ENCODE measurements at places on chromosomes 3 and 15.
A peak's percentile ranks its signal among the peaks of the same experiment; 100 is the strongest.

- no peak for DNase-seq
These were observed 83.9 kb upstream of the MYO5C start for GRCh38 chr15:52379395-52380106.

GRCh38 chr3:51637941-51638471 lies 33.0 kb upstream of the TEX264 start:
- no peak for DNase-seq

- no peak for DNase-seq
These were observed 672.2 kb downstream of the DIPK2A start for GRCh38 chr3:144643771-144644198.

DNA sequence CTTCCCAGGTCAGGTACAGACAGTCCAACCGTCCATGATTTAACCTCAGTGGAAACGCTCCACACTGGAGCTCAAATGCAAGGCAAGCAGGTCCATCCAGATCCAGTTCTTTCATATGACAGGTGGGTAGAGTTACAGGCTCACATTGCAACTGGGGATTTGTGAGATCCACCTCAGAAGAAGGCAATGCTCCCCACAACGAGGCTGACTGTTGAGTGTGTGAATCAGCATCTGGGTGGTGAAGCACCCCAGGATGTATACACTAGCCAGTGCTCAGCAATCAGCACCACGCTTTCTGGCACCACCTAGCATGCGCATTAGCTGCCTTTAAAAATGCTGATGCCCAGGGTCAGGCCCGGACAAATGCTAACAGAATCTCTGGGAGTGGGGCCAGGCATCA lies 343.5 kb upstream of the ICE2 start:
- no peak for DNase-seq

GRCh38 chr3:114746502-114746901 lies 400.6 kb downstream of the ZBTB20 start:
- DNase-seq, result no peak

- no peak for DNase-seq
These were observed 208.8 kb downstream of the STAG1 start for GRCh38 chr3:136543385-136543784.

GRCh38 chr15:89812011-89812846 lies 2.4 kb downstream of the ANPEP start:
- no peak for DNase-seq

- no peak for DNase-seq
These were observed 15.5 kb upstream of the MRPS22 start for GRCh38 chr3:139328356-139328755.

DNA sequence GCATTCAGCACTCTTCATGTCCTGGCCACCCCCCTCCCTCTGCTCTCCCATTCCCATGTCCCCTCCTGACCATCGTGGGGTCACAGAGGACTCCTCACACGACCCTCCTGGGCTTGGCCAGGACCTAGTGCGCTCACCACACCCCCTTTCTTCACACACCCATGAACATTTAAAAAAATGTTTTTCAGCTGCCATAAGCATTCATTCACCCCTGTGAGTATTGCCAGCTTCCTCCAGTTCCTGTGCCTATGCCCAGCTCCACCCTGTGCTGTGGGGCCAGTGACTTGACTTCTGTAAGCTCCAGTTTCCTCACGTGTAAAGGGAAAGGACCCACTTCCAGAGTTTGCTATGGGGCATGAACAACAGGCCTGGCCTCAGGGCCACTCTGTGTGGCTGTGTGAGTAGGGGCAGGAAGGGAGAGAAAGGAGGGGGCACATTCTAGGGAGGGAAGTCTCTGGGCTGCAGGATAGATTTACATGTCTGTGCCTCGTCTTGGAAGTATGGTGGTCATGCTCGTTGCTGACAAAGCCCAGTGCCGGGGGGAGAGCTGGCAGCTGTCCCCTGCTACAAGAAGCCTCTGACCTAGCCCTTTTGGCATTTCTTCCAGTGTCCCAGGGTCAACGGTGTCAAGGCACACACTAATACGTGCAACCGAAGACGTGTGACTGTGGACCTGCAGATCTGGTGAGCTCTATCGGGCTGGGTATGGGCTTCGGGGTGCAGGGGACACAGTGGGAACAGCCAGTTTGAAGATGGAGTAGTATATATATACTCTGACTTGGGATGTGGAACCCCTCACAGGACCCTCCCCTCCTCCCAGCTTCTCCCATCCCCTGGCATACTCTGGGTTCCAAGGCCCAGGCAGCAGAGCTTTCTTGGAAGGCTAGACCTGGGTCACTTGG lies 22.8 kb downstream of the ESYT3 start:
- DNase-seq, result no peak

GRCh38 chr3:182509844-182510460 lies 283.4 kb upstream of the ATP11B start:
- DNase-seq, result no peak

GRCh38 chr3:113275929-113276750 lies 64.8 kb downstream of the BOC start:
- peak; percentile 60 for DNase-seq

- DNase-seq, result no peak
These were observed 37.1 kb upstream of the BOC start for GRCh38 chr3:113174304-113174703.

GRCh38 chr15:52121896-52122295 lies 9.3 kb upstream of the BCL2L10 start:
- no peak for DNase-seq

DNA sequence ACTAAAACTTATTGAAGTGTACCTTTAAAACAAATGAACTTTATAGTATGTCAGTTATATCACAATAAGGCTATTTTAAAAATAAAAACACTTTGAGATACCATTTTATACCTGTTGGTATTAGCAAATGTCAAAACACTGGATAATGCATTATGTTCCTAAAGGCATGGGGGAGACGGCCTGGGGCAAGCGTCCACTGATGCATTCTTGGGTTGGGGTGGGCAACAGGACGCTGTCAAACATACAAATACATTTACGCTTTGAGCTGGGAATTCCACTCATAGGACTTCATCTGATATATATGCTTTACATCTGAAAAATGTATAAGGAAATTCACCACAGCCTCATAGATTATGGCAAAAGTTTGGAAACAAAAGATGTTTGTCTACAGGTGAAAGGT lies 7.6 kb upstream of the GATA2 start:
- no peak for DNase-seq

DNA sequence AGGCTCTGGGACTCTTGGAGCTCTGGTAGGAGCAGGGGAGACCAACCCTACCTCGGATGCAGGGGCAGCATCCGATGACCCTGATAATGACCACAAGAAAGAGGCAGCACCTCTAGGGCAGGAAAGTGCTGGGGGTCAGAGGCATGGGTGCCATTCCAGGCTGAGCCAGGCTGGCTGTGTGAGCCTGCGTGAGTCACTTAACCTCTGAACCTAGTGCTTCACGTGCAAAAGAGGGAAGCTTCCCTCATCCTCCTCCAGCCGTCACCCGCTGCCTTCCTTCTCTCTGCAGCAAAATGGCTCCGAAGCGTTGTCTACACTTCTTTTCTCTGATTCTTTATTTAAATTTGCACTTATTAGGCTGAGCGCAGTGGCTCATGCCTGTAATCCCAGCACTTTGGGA lies 35.5 kb downstream of the ZDHHC19 start:
- no peak for DNase-seq

DNA sequence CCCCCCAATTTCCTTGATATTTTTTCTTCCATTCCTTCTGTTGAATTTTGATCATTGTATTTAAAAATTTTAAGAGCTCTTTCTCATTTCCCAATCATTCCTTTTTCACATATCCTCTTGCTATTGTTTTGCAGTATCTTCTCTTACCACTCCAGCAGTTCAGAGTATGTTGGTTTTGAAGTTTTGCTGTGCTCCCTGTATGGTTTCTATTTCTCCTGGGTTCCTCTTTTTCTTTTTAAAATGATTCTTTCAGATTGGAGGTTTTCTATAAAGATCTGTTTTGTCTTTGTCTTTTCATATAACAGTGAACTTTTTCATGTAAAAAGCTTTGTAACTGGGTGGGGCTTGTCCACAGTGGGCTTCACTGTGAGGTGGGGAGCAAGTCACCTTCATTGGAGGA lies 12.8 kb downstream of the USP3 start:
- DNase-seq, result no peak

GRCh38 chr15:92733090-92733933 lies 77.7 kb upstream of the FAM174B start:
- no peak for DNase-seq

- no peak for DNase-seq
These were observed 13.8 kb upstream of the THRB start for GRCh38 chr3:24508423-24508839.

GRCh38 chr3:155863072-155863784 lies 7.2 kb upstream of the GMPS start:
- DNase-seq, result no peak

GRCh38 chr3:187811585-187812250 lies 66.5 kb upstream of the BCL6 start:
- DNase-seq, result no peak

DNA sequence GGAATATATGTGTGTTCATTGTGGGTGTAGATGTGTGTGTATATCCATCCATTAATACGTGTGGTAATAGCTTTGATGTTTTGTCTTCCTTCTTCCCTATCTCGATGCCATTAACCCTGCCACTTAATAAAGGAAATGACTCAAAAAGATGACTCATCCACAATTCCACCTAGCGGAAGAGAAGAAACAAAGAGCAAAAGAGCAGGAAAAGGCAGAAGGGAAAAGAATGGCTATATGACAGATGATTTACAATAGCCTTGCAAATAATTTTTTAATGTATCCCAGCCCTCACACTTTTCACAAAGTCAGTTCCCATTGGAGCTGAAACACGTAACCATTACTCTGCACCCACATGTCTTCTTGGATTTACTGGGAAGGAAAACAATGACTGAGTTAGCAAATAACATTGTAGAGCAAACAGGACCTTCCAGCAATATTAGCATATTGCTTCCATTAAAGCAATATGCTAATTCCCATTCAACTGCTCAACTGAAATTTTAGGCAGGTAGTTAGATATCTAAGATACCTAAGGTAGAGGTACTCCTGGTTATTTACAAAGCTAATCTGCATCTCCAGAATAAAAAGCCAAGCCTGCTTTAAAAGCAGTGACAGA lies 197.2 kb downstream of the KCNAB1 start:
- no peak for DNase-seq

DNA sequence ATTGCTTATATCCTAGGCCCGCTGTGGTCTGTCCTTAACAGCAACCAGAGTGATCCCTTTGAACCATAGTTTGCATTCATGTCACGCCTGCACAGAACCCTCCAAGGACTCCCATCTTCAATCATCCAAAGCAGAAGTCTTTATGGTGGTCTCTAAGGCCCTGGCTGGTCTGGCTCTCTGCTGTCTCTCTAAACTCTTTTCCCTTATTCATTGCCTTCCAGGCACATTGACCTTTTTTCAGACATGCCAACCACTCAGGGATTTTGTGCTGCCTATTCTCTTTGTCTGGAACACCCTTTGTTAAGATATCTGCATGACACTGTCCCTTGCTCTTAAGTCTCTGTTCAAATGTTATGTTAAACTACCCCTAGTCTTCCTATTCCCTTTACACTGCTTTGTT lies 21.9 kb upstream of the ZBTB47 start:
- no peak for DNase-seq

- DNase-seq, result no peak
These were observed 154.4 kb downstream of the RPLP1 start for GRCh38 chr15:69606921-69607500.

DNA sequence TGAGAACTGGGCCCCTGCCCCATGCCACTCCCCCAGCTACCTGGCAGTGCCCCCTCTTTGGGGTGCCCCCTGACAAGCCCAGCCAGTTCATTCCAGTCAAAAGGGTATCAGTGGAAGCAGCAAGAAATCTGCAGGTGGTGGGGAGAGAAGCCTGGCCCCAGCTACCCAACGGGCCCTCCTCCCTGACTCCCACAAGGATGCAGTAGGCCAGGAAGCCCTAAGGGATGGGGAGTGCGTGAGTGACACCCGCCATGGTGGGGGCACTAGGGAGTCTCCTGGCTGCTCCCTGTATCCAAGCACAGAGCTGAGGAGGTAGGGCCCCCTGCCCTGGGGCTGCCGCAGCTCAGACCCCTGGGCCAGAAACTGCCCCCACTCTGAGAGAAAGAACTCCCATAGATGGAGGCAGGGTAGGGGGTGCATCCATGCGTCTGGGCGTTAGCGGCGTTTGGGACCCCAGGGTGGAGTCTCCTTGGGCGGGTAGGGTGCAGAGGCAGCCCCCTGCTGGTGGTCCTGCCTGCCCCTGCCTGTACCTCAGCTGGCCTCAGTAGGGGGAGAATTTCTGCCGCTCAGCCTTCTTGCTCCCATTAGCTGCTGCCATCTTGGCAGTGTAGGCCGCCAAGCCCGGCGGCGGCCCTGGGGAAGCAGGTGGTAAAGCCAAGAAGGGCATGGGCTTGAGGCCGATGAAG lies 2.5 kb downstream of the GPR62 start:
- no peak for DNase-seq

GRCh38 chr15:38520035-38520434 lies 44.6 kb downstream of the RASGRP1 start:
- no peak for DNase-seq

DNA sequence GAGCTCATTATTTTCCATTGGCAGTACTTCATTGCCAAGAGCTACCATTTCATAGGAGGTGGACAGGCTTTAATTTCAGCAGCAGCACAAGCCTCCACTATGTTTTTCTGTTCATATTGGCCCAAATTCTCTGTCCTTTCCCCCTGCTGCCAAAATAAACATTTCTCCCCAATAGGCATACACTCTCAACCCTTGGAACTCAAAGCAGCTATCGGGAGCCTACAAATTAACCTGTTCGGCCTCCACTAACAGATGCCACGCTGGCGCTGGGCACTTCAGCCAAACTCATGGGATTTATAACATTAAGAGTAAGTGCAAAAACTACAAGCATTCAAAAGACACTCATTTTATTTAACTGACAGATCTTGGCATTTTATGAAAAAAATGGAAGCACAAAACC lies 95.7 kb downstream of the NSUN3 start:
- DNase-seq, result no peak

- peak; percentile 72 for DNase-seq
These were observed 135.4 kb upstream of the MB21D2 start for GRCh38 chr3:193053046-193053435.

All from NCI-H524 treated with DMSO at 0.1 percent for 48 hours (cell line).